EL (cell line): ENCODE measurements at places on chromosomes 4 and X.
A peak's percentile ranks its signal among the peaks of the same experiment; 100 is the strongest.

DNA sequence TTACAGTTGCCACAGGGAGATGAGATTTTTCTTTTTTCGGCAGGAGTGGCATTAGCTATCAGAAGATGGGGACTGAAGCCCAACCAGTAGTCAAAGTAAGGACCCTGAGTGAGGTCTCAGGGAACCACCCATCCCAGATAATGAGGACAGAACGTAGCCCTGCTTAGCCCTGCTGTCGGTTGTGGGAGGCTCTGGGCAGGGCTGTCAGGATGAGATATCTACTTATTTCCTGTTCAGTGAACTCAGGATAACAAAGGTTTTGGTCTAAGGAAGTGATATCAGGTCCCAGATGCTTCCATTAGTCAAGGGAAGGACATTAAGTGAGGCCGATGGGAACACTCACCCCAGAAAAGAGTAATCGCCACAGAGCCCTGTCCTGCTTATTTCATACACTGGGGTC is 2.3 kb downstream of the MAGEB16 start:
- DNase-seq, result no peak

DNA sequence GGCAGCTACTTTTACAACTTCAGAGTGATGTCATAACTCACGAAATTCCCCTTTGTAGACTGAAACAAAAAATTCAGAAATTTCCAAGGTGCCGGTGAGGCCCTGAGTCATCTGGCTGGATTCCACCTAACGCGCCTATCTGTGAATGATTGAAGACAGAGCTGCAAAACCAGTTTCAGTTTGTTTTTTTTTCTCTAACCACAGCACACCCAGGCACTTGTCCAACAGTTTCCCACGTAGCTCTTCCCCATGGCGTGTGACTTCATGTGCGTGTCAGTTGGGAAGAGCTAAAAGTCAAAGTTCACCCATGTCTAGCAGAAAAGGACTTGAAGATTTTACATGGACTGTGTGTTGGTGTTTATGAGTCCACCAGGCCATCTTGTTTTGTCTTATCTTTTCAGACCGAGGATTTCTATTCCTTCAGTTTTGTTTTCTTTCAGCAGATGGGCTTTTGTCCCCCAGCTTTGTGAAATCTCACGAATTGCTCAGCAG is 16.4 kb downstream of the TCEANC start:
- peak; percentile 91 for DNase-seq

DNA sequence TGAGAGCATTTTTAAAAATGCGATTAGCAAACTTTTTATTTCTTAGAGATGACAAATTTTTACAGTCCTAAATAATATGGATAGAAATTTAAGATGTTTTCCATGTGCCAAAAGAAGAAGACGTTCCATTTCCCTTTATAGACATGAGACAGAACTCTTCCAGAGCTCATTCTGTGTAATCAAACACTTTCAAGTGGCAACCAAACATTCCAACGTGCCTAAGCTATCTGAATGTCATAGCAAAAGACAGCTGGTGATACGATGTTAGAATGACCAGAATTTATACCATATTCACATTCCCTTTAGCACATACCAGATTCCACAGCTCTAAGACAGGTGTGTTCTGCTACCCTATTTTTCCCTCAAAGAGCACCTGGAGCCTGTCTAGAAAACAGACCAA is 133.2 kb downstream of the ENOX2 start:
- DNase-seq, result no peak

- DNase-seq, result no peak
Measured at GRCh38 chr4:138567696-138568095, 325.5 kb upstream of the SLC7A11 start.

DNA sequence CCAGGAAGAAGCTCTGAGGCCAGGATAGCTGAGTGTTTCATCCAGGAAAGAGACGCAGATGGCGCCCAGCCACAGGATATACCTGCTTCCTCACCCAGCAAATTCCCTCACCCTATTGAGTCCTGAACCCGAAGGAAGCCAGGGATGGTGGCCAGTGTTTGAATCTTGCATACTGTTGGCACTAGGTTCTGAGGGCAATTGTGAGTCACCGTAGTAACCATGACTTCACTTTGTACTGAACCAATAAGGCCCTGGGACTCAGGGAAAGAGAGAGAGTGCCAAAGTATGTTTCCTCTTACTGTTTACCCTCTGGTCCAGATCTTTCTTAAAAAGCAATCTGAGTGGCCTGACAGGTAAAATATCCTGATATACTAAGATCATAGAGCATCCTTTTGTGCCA is 25.6 kb upstream of the SMIM10L2A start:
- DNase-seq, result peak; percentile 3

DNA sequence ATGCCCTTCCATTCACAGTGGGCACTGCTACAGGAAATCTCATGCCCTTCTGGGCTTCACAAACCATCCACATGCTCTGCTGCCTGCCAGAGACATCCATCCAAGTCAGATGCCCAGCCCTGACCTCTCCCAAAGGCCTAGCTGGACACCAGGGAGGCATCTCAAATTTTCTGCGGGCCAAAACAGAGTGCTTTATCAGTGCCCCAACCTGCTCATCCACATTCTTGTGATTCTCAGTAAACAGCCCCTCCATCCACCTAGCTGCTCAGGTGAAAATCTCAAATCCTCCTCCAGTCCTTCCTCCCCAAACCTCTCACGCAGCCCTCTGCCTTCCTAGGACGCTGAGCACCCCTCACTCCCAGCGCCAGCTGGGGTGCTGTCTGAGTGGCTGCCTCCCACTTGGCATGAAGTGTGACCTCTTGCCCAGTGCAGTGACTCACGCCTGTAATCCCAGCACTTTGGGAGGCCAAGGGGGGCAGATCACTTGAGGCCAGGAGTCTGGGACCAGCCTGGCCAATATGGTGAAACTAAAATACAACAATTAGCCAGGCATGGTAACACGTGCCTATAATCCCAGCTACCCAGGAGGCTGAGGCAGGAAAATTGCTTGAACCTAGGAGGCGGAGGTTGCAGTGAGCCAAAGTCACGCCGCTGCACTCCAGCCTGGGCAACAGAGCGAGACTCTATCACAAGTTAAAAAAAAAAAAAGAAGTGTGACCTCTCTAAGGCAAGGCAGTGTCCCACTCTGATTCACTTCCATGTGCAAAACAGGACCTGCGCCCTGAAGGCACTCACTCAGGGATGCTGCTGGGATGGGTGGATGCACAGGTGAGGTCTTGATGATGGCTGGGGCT is 1.7 kb upstream of the AFAP1 start:
- peak; percentile 53 for DNase-seq

DNA sequence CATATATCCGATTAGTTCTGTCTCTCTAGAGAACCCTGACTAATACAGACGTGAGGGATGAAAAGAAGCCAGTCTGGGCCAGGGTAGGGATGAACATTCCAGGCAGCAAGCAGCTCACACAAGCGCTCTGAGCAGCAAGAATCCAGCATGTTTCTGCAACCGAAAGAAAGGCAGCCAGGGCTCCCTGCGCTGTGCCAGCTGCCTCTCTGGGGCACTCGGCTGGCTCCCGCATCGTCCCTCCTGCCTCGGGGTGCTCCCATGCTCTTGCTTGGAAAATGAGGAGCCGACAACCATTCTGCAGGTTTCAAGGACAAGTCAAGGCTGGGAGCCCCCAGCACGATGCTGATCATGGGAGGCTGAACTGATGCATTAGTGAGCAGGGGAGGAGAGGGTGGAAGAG is 7.0 kb downstream of the JAKMIP1 start:
- no peak for DNase-seq

DNA sequence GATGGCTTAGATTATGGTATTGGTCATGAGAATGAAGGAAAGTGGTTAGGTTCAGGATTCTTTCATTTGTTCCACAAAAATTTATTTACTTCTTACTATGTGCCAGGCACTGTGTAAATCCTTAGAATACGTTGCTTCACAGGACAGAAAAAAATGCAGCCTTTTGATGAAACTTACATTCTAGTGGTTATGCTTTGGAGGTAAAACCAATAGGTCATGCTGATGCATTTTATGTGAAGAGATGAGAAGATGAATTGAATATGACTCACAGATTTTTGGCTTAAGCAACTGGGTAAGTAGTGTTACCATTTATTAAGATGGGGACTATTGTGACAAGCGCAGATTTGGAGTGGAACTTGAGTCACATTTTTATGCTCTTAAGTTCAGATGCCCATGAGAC is 165.3 kb downstream of the GLRA2 start:
- DNase-seq, result peak; percentile 58

DNA sequence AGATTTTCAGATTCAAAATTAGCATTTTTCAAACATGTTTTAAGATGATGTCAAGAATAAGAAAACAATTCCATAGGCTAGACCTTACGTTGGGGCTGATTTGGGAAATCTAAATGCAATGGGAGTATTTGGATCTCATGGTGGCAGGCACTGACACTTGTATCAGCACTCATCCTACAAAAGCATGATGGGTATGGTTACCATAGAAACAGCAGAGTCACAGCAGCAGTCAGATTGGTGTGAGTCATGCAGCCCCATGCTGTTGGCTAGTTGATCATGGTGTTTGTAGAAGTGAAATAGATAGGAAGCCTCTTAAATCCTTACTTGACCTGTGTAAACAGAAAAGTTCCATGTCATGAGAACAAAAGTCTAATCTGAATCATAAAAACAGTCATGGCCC is 1637.3 kb upstream of the PABPC4L start:
- DNase-seq, result peak; percentile 32

GRCh38 chr4:188396037-188396436 is 256.8 kb downstream of the TRIML1 start:
- DNase-seq, result no peak
